Vagina (tissue), 2 donors: ENCODE measurements at places on chromosomes 12 and 14. TPM values are rescaled to one million over a fixed set of nuclear protein-coding genes. Genes with fewer than 3 reads are reported as not detected.

DNA sequence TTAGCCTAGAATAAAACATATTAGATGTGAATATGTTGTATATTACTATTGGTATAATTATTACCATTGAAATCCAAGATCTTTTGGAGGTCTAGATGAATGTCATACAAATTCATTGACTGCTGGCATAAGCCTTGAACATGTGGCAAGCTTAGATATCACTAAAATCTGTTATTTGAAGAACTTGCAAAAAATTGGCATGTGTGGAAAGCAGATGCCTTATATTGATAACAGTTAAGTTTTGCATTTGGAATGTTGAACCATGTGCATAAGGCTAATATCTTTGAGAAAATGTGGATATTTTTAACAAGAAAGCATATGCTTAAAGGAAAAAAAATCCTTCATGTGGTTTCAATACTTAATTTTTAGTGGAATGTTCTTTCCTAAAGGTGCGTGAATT, 203.6 kb upstream of the PRICKLE1 start:
- no peak for DNase-seq

DNA sequence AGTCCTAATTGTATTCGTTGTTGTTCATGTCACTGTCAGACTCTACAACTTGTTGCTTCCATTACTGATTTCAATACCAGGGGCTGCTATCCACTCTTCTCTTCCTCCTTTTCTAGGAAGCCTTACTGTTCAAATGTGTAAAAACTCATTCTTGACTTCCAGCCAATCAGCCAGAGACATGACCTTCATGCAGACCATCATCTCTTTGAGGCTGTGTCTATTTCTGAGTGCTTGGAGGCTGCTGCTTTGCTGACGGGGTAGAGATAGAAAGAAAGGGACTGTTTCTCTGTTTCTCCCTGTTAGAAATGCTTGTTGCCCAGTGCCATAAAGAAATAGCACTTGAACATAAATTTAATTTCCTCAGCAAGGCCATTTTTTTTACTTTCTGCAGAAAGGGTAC, 282.9 kb downstream of the RGS6 start:
- DNase-seq, result no peak

DNA sequence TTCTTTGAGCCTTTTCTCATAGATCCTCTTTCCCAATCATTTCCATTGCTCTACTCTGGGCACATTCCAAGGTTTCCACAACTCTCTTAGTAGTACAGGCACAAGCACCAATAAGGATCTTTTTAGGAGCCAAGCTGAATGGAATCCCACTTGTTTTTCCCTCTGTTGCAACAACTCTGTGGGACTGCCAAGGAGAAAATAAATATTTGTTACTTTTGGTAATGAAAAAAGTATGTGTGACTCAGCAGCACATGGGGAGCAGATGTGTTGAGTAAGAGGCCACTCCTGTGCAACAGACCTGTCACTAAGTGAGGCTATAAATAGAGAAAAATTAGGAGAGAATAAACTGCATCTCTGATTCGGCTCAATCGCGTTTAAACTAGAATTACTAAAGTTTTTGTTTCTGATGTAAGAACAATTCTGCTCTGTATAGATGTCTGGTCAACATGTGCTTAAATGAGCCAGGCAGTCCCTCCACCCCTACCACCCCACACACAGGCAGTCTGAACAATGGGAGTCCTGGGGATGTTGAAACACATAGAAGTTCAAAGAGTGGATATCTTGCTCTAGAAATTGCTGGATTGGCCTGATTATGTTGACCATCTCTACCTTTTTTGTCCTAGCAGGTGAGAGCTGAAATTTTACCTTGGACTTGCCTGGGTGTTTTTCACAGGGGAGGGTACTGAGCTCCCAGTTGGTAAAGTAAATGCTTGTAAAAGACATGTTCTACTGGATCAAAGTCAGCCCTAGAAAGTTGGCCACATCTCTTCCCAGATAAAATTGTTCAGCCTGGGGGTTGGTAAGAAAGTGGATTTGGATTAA, 244.3 kb upstream of the NOVA1 start:
- DNase-seq, result no peak

DNA sequence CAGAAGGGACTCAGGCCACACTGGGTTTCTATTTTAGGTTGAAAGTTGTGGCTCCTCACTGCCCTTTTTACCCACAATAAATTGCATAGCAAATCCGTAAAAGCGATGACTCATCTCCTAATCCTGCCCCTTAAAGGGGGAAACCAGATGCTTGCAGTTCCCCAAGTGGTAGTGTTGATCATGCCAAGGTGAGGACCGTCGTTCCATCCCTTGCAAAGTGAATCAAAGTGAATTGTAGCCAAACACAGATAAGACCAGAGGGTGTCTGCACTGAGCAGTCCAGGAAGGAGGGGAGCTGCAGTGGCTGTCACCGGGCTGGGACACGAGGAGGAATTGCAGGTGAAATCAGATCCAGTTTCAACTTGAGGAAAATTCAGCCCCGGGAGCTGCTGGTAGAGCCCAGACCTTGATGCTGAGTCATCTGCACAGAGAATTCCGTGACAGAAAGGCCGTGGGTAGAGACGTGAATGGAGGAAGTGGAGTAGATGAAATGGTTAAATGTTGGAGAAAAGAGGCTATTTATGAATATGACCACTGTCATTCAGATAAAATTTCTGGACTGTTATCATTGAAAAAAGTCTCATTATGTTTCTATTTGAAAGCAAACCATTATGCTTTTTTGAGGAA, 44.2 kb upstream of the MMP17 start:
- DNase-seq, result no peak

Gene IFNG-AS1
- not detected for total RNA-seq
